Cardiac muscle cell (in vitro differentiated cells and primary cell): ENCODE measurements at places on chromosomes 4 and X. TPM values are rescaled to one million over a fixed set of nuclear protein-coding genes. Genes with fewer than 3 reads are reported as not detected.

DNA sequence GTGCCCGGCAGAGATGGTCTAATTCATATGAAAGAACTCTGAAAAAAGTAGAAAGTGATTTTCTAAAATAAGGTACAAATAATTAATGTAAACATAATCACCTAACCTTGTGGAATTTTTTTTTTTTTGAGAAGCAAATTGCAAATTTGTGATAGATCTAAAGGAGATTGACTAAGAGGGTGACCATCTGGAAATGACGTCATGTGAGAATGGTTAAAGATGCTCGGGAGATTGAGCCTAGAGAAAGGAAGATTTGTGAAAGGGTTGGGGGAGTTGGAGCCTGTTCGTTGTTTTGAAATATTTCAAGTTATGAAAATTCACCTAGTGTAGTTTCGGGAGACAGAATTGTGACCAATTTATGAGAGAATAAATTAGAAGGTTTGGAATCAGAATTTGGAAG lies 115.7 kb upstream of the ANK2 start:
- DNase-seq = no peak
- H3K4me1 ChIP-seq = no peaks in the 10 kb centered on the region
- no peak overlapping the region for H3K27ac ChIP-seq
- H3K4me3 ChIP-seq = no peak overlapping the region
- no peaks in the 10 kb centered on the region for H3K27me3 ChIP-seq

DNA sequence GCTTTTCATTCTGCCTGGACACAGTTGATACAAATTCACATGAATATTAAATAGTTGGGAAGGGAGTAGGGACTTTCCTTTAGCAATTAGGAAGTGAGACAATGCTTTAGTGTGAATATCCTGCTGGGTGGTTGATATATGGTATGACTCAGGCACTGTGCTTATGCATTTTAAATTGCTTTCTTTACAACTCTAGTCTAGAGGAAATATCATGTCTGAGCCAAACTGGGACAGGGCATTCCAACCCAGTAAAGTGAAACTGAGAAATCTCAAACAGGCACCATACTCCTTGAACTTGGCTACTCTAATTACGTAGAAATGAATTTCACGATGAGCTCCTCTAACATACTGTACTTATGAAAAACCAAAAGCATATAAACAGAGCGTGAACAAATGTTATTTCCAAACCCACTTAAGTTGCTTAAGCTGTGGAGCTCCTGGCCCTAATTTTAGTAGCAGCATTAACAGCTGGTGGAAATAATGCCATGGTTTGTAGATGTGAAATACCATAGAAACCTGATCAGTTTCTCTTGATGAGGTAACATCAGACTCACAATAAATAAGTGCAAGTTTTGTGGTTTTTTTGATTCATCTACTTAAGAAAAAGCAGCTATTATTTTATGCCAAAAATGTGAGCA lies 242.9 kb upstream of the GK2 start:
- H3K27me3 ChIP-seq = no peaks in the 10 kb centered on the region
- no peak overlapping the region for H3K27ac ChIP-seq
- peaks cover 5% of the 10 kb centered on the region for H3K4me1 ChIP-seq
- no peak overlapping the region for H3K4me3 ChIP-seq

DNA sequence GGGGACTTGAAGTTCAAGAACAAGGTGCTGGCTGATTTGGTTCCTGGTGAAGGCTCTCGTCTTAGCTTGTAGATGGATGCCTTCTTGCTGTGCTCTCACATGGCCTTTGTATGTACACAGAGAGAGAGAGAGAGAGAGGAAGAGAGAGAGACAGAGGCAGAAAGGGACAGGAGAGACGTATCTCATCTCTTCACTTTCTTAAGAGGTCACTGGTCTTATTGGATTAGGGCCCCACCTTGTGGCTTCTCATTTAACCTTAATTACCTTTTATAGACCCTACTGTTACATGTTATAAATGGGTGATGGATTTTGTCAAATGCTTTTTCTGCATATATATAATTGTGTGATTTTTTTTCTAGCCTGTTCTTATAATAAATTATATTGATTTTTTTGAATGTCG lies 1444.2 kb downstream of the ADGRL3 start:
- no peak overlapping the region for H3K4me3 ChIP-seq
- no peaks in the 10 kb centered on the region for H3K27me3 ChIP-seq
- peak; percentile 26 for DNase-seq
- no peaks in the 10 kb centered on the region for H3K36me3 ChIP-seq

DNA sequence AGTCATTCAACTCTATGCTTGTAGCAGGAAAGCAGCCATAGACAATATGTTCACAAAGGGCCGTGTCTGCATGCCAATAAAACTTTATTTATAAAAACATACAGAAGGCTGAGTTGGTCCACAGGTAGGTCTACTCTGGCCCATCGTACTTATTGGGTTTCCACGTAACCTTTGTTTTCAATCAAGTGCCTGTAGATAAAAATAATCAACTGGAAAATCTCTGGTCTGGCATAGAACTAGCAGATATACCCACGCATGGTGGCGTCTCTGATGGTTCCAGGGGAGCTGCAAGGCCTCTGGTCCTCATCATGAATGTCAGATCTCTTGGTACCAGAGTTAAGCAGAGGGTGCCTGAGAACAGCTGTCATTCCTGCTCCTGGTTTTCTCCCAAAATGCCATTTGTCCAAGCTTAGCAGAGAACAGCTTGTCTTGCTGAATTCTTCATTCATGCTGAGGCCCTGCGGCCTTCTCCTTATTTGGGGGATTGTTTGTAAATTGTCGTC lies 31.4 kb upstream of the JAKMIP1 start:
- no peaks in the 10 kb centered on the region for H3K36me3 ChIP-seq
- H3K4me1 ChIP-seq = no peaks in the 10 kb centered on the region
- no peak overlapping the region for H3K4me3 ChIP-seq
- H3K27ac ChIP-seq = no peak overlapping the region
- no peak for DNase-seq
- H3K27me3 ChIP-seq = no peaks in the 10 kb centered on the region

The ADGRG4 gene
- polyA plus RNA-seq = not detected in 2 replicates

The CCKAR gene
- 0.23 TPM in 1 of 2 replicates, not detected in the other for polyA plus RNA-seq

The CENPVL1 gene
- 1.2 and 1.6 TPM in 2 replicates for polyA plus RNA-seq

The CYP2U1 gene
- polyA plus RNA-seq = 2.5 and 2.7 TPM in 2 replicates

DNA sequence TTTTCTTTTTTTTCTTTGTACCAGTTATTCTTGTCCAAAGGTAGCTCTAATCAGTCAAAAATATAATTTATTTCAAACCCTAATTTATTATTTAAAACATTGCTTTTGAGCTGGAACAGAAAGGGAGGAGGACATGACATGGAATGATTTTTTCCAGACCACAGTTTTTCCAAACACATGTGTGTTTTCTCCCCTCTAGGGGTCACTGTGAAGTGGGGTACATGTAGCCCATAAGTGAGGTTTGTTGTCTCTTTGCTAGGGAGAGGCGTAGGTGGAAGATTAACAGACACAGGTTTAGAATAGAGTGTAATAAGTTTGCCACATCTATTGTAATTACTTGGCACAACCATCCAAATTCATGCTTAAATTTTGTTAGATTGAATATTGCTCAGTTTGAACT lies 83.0 kb downstream of the TNIP2 start:
- no peak overlapping the region for H3K4me3 ChIP-seq
- peaks cover 30% of the 10 kb centered on the region for H3K4me1 ChIP-seq
- peaks cover 27% of the 10 kb centered on the region for H3K36me3 ChIP-seq
- H3K27ac ChIP-seq = peak overlapping the region; percentile 24
- no peak for DNase-seq
- no peaks in the 10 kb centered on the region for H3K27me3 ChIP-seq

- no peak overlapping the region for H3K4me3 ChIP-seq
- no peak for DNase-seq
- no peaks in the 10 kb centered on the region for H3K4me1 ChIP-seq
- H3K27ac ChIP-seq = no peak overlapping the region
- H3K36me3 ChIP-seq = no peaks in the 10 kb centered on the region
These were observed 20.4 kb upstream of the ATXN3L start for GRCh38 chrX:13340182-13340791.

- H3K27ac ChIP-seq = no peak overlapping the region
- H3K4me1 ChIP-seq = no peaks in the 10 kb centered on the region
- no peak for DNase-seq
These were observed 21.9 kb downstream of the ARX start for GRCh38 chrX:24993879-24994278.

GRCh38 chr4:152513078-152513477 lies 22.8 kb downstream of the FBXW7 start:
- DNase-seq = no peak
- no peaks in the 10 kb centered on the region for H3K27me3 ChIP-seq
- no peaks in the 10 kb centered on the region for H3K36me3 ChIP-seq
- no peak overlapping the region for H3K27ac ChIP-seq
- peaks cover 6% of the 10 kb centered on the region for H3K4me1 ChIP-seq

DNA sequence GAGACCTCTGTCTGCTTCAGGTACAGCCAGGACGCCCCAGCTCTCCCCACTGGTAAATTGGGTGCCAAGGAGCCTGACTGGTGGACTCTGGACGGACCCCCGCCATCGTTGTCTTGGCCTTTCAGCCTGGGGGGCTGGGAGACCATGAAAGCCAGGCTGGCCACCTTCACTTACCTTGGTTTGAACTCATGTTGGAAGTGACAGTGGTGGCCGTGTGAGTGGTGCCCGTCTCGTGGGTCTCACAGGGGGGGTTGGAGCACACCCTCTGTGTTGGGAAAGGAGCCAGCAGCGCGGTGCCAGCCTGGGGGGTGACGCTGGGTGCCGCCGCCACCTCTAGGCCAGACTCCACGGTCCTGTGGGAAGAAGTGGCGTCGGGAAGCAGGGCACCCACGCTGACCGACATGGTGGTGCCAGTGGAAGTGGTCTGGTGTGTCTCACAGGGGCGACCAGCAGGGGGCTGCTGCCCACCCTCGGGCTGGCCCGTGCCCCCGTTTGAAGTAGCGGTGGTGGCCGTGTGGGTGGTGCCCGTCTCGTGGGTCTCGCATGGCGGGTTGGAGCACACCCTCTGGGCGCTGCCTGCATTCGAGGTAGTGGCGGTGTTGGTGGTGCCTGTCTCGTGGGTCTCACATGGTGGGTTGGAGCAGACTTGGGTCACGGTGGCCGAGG lies 9.6 kb upstream of the RENBP start:
- H3K36me3 ChIP-seq = peaks cover 3% of the 10 kb centered on the region
- H3K27me3 ChIP-seq = no peaks in the 10 kb centered on the region
- H3K4me1 ChIP-seq = no peaks in the 10 kb centered on the region
- no peak for DNase-seq
- H3K4me3 ChIP-seq = no peak overlapping the region

DNA sequence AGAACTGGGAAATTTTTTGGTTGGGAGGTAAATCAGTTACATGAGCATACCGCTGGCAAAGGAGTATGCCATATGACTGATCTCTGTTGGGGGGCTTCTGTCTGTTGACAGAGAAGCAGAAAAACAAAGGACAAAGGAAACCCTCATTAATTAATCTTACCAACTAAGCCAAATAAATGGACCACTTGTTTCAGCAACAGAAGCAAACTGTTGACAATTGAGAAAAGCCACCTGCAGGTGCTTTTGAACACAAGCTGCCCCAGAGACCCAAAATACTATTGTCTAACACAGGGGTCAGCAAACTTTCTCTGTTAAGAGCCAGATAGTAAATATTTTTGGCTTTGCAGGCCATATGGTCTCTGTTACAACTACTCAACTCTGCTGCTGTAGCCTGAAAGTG lies 7.0 kb upstream of the FRYL start:
- no peaks in the 10 kb centered on the region for H3K36me3 ChIP-seq
- H3K4me3 ChIP-seq = no peak overlapping the region
- no peak for DNase-seq

GRCh38 chr4:56302760-56303159 lies 84.5 kb downstream of the AASDH start:
- no peaks in the 10 kb centered on the region for H3K36me3 ChIP-seq
- no peak overlapping the region for H3K27ac ChIP-seq
- no peak for DNase-seq
- H3K4me1 ChIP-seq = no peaks in the 10 kb centered on the region
- no peak overlapping the region for H3K4me3 ChIP-seq

The TBCK gene
- 32.6 and 36.9 TPM in 2 replicates for polyA plus RNA-seq

DNA sequence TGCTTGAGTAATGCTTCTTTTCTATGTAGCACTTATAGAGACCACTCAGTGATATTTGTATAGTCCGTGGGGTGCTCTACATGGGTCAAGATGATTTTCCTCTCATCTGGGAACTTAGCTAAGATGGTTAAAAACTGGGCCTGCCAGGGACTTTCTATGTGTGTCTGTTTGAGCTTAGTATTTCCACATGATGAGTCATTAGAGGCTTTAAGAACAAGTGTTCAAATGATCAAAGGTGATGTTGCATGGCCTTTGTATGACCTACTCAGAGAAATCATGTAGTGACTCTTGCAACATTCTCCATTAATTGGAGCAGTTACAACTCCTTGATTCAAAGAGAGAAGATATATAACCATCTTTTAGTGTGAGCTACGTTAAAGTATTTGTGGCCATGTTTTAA lies 1480.5 kb upstream of the IGFBP7 start:
- no peak overlapping the region for H3K27ac ChIP-seq
- no peaks in the 10 kb centered on the region for H3K4me1 ChIP-seq
- no peaks in the 10 kb centered on the region for H3K27me3 ChIP-seq
- no peaks in the 10 kb centered on the region for H3K36me3 ChIP-seq
- no peak overlapping the region for H3K4me3 ChIP-seq
- no peak for DNase-seq

The CLDN34 gene
- polyA plus RNA-seq = not detected in 2 replicates

- H3K27ac ChIP-seq = no peak overlapping the region
- H3K4me3 ChIP-seq = no peak overlapping the region
- H3K36me3 ChIP-seq = no peaks in the 10 kb centered on the region
- no peak for DNase-seq
- H3K27me3 ChIP-seq = no peaks in the 10 kb centered on the region
These were observed 66.2 kb downstream of the EGF start for GRCh38 chr4:109978704-109979454.

The BTC gene
- polyA plus RNA-seq = 0.79 TPM in 1 of 2 replicates, not detected in the other

The PASD1 gene
- polyA plus RNA-seq = 0.13 TPM in 1 of 2 replicates, not detected in the other

The SLC9A7 gene
- 2.2 and 4.3 TPM in 2 replicates for polyA plus RNA-seq
